ENCODE measurements at places on chromosomes 16 and 17. TPM values are rescaled to one million over a fixed set of nuclear protein-coding genes. Genes with fewer than 3 reads are reported as not detected.

SRL gene
- 1.8 TPM for total RNA-seq

HS3ST3A1 gene
- total RNA-seq: 12.3 TPM

MT3 gene
- total RNA-seq: not detected

DNA sequence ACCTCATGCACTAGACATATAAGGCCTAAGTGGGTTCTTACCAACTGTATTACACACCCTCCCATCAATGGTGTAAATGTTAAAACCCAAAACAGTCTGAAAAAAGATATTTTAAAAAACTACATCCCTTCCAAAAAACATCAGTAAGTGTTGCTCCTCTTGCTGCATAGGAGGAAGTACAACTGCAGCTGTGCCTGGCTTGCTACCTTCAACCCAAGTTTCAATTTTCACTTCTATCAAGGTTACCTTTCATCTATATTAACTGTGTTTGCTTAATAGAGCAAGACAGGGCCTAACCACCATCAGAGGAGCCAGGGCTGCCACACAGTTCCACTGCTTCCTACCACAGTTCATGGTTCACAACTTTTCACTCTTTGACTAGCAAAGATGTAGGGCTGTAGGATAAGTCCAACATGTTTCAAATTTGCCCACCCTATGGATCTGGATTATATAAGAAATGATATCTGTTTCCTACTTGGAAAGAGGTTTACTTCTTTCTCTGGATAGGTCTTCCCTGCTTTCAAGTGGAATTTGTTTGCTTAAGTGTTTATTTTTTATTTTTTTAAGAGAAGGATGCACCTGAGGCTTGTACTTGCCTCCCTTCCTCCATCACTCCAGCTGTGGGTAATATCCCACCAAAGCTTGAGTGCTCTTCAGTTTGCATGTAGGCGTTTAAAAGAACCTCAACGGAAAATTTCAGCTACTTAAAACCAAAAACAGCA is 56.7 kb downstream of the GRB7 start:
- DNase-seq: no peak

DNA sequence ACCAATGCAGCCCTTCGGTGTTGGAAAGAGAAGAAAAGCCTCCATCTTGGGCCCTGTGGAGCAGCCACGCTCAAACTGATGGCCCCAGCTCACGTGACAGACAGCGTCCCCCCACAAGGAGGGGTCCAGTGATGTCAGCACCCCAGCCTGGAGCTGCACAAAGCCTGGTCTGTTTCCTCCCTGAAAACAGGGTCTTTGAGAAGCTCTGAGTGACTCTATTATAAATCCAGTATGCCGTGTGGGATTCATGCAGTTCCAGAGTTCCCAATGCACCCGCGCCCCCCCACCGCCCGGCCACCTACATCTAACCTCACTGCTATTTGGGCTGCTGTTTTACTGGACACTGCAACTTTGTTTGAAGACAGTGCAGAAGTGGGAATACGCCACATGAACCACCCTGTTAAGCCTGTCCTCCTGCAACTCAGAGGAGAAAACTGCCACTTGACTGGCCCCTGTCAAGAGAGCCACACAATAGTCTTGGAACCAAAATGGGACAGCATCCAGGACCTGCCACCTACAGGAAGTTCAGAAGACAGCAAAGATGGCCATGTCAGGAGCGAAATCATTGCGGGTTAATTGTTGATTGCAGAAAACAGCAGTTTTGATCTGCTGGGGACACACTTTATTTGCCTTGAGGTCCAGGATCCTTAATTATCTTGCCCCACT is 33.1 kb downstream of the PMP22 start:
- DNase-seq: no peak

GRCh38 chr16:11149011-11149616 is 106.9 kb downstream of the SOCS1 start:
- DNase-seq: no peak

- DNase-seq: no peak
These were observed 9.1 kb upstream of the MAPK8IP3 start for GRCh38 chr16:1696863-1697262.

NOS2 gene
- 0.11 TPM for total RNA-seq

DNA sequence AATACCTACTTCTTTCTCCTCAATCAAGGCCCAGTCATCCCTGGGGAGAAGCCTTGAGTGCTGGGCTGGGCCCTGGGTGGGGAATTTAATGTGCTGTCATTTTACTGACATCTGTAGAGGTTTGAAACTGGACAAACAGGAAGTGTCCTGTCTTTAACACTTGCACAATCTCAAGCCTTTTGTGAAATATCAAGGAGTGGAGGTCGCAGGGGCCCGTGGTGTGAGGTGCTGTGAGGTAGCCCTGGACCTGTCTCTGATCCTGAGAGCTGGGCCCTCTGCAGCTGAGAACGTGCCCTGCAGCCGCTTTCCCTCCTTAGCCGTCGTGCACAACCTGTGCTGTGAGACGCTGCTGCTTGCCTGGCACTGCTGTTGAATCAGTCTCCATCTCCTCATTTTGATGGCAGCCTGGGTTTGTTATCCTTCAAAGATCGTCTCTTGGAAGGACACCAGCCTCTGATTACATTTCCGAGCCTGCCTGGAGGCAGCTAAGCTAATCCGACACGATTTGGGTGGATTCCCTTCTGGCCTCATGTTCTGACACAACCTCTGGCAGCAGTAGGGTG is 29.9 kb downstream of the SMARCE1 start:
- DNase-seq: no peak

DNA sequence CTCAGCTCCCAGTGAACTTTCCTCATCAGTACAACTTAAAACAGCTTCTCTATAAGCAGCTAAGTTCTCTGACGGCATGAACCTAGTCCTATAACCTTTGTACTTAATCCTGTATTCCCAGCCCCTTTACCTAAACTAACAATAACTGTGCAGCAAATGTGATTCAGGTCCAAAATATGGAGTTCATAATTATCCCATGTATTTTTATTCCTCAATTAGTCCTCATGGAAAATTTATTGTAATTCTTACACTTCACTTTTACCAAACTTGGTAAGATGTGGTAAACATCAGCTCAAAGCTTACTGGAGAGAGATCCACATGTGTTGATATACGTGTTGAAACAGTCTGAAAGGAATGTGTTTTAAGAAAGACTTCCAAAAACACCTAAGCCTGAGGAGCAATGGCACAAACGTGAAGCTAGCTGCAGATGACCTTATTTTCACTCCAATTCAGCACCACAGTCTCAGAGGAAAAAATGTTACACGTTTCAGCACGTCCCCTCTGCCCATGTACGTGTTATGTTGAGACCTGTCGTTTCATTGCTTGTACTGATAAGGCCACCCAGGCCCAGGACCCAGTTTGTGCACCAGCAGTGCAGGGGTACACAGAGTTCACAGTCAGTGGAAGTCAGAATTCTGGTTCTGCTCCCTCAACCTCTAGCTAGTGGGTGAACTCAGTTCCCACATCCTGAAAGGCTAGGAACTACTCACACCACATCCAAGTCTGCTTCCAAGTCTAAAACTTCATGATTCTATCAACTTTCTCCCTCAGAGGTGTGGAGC is 7.1 kb downstream of the USP31 start:
- no peak for DNase-seq

ANKRD40CL gene
- not detected for total RNA-seq

GRCh38 chr16:84413244-84414004 is 45.1 kb downstream of the ATP2C2 start:
- no peak for DNase-seq

- no peak for DNase-seq
These were observed 41.7 kb downstream of the ANKFY1 start for GRCh38 chr17:4221899-4222659.

DNA sequence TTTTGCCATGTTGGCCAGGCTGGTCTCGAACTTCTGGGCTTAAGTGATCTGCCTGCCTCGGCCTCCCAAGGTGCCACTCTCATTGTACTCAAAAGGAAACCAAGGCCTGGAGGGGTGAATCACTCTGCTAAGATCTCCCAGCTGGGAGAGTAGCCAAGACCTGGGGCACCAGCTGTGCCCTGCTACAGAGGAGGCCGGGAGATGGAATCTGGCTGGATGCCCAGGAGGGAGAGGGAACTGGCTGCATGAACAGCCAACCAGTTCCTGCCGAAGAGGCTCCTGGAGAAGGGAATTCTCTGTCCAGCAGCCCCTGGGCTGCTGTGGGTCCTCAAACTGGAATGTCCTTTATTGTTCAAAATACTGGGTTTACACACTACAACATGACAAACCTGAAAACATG is 238.7 kb upstream of the CIBAR2 start:
- peak; percentile 26 for DNase-seq

DNA sequence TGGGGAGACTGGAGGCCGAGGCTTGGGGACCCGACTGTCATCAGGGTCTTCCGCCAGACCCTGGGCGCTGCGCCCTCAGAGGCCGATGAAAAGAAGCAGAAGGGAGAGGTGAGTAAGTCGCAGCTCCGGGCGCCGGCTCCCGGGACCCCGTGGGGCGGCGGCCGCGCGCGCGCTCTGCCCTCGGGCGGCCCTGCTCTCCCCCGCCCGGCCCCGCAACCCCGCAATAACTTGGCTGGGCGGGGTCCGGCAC is 392 bp upstream of the ABHD15 start:
- no peak for DNase-seq

DNA sequence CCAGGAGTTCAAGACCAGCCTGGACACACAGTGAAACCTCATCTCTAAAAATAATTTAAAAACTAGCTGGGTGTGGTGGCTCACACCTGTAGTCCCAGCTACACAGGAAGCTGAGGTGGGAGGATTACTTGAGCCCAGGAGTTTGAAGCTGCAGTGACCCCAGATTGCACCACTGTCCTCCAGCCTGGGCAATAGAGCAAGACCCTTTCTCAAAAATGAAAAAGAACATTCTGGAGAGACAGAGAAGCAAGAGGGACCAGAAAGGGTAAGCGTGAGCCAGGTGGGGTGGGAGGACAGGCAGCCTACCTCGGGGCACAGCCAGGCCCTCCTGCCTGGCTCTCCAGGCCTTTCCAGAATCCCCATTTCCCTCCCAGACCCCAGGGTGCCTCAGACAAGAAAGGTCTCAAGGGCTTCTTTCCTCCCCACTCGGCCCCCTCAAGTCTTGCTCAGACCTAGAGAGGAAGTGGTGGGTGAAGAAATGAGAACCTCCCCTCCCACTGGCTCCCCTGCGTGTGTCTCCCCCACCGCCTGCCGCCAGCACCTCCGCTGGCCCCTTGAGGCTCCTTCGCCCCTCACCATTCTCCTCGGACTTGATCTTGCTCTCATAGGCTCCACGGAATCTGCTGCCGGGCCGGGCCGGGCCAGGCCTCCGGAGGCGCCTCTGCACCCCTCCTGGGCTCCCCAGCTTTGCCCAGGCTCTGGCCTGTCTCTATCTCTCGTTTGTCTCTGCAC is 503 bp downstream of the C16orf54 start:
- DNase-seq: no peak

PLEKHH3 gene
- total RNA-seq: 55.8 TPM

DNA sequence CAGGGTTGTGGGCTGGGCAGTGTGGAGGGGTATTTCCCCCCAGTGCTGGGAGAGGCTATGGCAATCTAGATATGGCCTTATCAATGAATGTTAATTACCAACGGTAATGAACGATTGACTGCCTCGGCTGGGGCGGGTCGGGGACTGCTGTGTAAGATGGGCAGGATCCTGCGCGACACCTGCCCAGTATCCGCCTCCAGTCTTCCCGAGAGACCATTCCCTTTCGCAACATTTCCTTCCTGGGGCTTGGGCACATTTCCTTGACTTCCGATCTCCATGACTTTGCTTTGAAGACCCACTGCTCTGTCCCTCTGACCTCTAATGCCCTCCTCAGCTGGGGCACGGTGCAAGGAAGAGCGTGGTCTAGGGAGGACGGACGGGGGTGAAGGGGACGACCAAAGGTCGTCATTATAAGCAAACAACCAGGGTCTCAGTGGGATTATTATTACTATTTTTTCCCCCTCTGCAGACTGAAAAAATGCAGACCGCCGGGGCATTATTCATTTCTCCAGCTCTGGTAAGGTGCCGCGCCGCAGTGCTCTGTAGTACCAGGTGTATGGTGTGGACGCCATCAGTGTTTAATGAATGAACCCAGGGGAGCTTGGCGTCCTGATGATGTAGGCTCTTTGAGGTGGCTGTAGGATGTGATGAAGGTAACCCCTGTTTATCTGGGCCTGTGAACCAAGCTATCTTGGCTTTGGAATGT is 506 bp downstream of the ATP5MC1 start:
- no peak for DNase-seq

GRCh38 chr16:2213817-2214718 is 572 bp downstream of the PGP start:
- DNase-seq: no peak

PEMT gene
- total RNA-seq: 30.2 TPM

AOC3 gene
- 3.3 TPM for total RNA-seq

GRCh38 chr17:78785663-78786057 is 3.6 kb upstream of the CYTH1 start:
- DNase-seq: no peak

AGRP gene
- not detected for total RNA-seq

DNA sequence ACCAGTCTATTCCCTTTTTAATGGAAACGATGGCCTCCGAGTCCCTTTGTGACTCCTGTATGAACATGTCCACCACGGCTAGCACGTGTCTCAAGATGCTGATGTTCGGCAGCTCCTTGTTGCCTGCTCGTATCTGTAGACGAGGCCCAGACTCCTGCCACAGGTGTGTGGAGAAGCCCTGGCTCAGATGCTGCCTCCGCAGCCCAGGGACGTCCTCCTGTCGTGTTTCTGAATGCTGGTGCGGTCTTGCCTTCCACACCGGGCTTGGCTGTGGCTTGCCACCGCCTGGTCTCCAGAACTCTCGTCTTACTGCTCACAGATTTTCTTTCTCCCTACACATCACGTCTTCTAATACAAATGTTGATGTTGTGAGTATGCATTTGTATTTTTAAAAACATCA is 17.0 kb downstream of the FOXF1 start:
- DNase-seq: no peak

DNA sequence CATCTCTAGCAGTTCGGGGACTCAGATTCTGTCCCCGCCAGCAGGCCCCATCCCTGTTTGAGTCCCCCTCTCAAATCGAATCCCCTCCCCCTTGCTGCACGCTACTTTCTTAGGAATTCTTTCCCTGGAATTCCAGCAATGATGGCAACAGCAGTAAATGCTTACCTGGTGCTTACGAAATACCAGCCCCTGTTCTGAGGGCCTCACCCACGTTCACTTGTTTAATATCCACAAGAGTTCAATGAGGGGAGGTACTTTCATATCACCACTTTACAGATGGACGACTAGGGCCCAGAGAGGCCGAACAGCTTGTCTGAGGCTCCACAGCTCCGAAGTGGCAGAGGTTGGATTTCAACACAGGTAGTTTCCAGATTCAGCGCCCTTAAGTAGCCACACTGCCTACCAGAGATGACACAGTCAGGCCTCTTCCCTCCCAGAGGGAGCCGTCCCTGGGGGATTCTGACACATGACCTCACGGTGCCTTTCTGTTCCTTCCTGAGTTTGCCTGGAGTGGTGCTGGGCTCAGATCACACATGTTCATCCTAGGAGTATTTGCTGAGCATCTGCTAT is 120.7 kb upstream of the GSE1 start:
- DNase-seq: no peak

Measured in esophagus squamous epithelium (tissue), 5 donors.